ENCODE measurements at places on chromosomes 5 and 9.

GRCh38 chr5:75034137-75034739, 18.1 kb downstream of the GCNT4 start:
- DNase-seq, result no peak

GRCh38 chr5:110354915-110355644, 371.4 kb downstream of the TMEM232 start:
- no peak for DNase-seq

- DNase-seq, result no peak
Measured at GRCh38 chr5:96037128-96037527, 75.5 kb upstream of the ELL2 start.

GRCh38 chr5:124492444-124493224, 253.8 kb downstream of the ZNF608 start:
- no peak for DNase-seq

- no peak for DNase-seq
Measured at GRCh38 chr9:86575825-86576525, 221.8 kb upstream of the TUT7 start.

- DNase-seq, result no peak
Measured at GRCh38 chr5:14016549-14016948, 72.1 kb upstream of the DNAH5 start.

GRCh38 chr5:135480511-135480910, 28.4 kb upstream of the TIFAB start:
- no peak for DNase-seq

- no peak for DNase-seq
Measured at GRCh38 chr9:121576281-121577075, 75.0 kb upstream of the DAB2IP start.

DNA sequence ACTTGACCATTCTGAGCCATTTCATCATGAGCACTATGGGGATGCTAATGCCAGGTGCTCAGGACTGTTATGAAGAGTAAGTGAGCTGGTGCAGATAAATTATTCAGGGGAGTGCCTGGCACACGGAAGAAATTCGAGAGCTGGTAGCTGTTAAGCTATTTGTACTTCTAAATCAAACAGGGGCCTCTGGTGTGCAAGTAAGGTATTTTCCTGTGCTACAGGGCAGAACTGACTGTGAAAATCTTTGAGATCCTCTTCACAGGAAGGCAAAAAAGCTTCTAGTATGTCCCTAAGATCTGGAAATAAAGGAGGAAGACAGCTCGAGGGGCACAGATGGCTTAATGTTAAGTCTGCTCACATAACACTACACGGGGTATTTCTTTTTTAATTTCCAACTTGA, 106.3 kb upstream of the SPOCK1 start:
- no peak for DNase-seq

DNA sequence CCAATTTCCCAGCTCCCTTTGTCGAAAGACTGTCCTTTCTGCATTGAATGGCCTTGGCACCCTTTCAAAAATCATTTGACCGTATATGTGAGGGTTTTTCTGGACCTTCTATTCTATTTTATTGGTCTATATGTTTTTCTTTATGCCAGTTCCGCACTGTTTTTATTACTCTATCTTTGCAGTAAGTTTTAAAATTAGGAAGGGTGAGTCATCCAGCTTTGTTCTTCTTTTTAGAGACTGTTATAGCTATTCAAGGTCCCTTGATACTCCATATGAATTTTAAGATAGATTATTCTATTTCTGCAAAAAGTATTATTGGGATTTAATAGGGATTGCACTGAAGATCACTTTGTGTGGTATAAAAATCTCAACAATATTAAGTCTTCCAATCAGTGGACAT, 44.2 kb upstream of the STARD4 start:
- DNase-seq, result no peak

GRCh38 chr9:130225586-130225985, 40.0 kb upstream of the HMCN2 start:
- DNase-seq, result no peak

DNA sequence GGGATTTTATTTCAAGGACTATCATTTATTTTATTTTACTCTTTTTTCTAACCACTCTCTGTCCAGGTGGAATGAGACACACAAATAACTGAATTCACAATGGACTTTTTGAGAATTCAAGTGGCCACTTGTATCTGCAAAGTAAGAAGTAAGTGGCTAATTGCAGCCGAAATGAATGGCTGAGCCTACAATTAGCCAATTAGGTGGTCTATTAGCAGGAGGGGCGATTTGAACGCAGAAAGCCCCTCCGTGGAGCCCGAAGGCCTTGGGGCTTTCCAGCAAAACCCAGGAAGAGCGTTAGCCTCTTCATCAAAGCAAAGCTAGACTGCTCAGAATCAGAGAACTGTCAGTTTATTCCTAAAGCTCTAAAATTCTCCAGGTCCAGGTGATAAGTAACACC, 176.9 kb downstream of the EBF1 start:
- no peak for DNase-seq

DNA sequence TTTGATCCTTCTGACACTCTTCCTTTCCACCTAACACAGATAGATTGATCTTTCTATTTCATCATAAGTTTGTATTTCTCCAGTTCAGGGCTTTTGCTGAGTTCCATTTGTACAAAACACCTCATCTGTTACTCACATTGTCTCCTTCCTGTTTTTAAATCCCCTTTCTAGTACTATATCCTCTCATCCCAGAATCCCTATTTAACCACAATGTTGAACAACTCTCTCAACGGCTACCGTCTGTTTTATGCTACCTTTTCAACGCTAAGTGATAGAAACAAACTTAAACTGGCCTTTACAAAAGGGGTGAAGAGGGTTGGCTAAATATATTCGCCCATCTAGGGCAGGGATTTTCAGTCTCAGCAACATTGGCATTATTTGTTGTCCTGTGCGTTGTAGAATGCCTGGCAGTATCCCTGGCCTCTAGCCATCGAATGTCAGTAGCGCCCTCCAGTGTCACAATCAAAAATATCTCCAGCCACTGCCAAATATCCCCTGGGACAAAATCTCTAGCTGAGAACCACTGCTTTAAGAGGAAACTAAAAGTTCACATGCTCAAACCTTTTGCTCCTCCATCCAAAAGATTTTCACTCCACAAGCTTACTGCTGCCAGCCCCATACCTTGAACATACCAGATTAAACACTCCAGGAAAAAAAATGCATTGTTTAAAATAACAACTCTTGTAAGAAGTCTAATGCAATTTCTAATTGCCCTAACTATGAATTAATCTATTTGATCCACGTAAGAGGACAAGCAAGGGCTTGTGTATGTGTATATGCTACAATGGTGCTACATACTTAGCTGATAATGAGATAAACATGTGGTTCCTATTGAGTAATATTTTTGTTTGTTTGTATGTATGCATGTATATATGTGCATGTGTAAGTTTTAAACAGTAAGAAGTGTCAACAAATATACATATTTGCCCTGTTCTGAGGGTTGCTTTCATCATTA, 344.0 kb downstream of the PTPRD start:
- DNase-seq, result no peak

GRCh38 chr9:27386571-27387091, 89.7 kb upstream of the EQTN start:
- DNase-seq, result no peak

DNA sequence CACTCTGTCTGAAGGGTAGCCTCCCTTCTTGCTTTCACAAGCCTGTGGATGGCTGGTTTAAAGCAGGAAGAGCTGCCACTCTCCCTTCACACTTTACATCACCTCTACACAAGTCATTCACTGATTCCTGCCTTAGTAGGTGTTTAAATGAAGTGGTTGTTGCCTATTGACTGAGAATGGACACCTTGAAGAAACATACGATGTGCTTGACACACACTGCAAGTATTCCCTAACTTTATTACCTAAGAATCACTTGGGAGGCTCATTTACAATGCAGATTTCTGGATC, 230.5 kb downstream of the PIK3R1 start:
- no peak for DNase-seq

DNA sequence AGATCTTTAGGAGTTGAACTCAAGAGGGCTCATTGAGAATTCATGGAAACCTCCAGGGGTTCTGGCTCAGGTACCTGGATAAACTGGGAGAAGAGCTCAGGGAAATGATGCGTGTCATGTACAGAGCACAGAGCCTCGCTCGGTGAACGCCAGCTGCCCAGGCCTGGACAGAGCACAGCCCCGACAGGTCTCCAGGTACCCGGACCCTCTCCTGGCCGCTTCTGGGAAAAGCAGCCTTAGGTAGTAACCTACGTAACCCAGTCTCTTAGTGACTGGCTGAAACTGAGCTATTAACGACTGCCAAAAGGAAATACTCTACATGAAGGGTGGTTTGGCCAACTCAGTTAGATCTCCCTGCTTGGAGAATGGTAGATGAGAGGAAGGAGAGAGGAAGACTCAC, 157.4 kb downstream of the TTLL11 start:
- DNase-seq, result no peak

GRCh38 chr5:80082731-80083100, 47.6 kb downstream of the THBS4 start:
- no peak for DNase-seq

- no peak for DNase-seq
Measured at GRCh38 chr5:53378190-53378589, 102.2 kb upstream of the FST start.

GRCh38 chr9:97853844-97854695, 1.0 kb downstream of the FOXE1 start:
- peak; percentile 50 for DNase-seq

DNA sequence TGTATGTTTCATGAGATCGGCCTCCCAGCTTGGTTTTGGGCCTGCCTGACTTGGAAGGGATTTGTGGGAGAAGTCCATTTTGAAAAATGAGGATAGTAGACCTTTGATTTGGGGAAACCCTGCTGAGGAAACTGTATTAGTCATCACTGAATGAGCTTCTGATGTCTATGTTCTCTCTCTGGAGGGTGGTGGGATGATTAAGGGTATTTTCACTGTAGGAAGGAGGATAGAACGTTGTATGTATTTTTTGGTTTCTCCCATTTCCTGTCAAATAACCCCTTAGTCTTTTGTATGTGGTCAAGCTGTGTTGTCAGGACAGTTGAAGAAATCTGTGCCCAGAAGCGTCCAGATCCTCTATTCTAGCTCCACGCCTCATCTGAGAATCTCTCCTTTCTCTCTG, 151.9 kb downstream of the INSYN2B start:
- DNase-seq, result no peak

- no peak for DNase-seq
Measured at GRCh38 chr9:120043448-120043847, 536.5 kb downstream of the CDK5RAP2 start.

DNA sequence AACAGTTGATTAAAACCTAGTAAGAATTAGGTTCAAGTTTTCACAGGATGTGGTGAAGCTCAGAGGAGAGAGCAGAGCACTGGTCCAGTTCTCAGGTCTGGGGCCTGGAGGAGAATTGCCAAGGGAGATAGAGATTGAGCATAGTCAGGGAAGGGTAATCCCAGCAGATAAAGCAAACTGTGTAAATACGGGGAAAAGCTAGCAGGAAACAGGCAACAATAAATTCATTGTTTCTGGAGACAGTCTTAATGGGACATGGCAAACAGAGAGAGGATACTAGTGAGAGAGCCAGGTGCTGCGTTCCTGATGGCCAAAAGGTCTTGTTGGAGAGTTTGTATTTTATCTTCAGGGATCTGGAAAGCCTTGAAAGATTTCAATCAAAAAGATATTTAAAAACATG, 333.0 kb downstream of the PDE4D start:
- no peak for DNase-seq

DNA sequence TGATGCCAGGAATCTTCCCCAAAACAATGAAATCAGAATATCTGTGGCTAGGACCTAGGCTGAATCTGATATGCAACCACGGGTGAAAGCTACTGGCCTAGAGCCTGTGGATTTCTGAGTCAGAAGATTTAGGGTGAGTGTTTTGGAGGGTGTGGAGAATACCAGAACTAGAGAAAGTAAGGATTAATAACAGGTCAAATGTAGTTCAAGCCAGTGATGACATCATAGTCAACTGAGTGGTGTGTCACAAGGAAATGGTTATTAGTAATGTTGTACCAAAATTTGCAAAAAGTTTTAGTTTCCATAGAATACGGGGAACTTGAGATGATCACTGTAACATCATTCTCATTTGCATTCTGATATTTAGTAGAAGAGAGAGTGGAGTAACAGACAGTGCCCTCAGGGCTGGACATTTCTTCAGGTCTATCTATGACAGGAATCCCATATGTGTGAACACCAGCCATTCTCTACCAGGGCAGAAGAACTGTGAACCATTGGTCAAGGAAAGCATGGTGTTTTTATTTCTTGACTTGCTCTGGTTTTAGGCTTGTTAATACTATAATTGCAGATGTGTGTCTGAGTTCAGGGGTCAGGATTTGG, 3.7 kb downstream of the GALNT12 start:
- no peak for DNase-seq

GRCh38 chr5:172412724-172413286, 41.5 kb downstream of the SH3PXD2B start:
- DNase-seq, result no peak

DNA sequence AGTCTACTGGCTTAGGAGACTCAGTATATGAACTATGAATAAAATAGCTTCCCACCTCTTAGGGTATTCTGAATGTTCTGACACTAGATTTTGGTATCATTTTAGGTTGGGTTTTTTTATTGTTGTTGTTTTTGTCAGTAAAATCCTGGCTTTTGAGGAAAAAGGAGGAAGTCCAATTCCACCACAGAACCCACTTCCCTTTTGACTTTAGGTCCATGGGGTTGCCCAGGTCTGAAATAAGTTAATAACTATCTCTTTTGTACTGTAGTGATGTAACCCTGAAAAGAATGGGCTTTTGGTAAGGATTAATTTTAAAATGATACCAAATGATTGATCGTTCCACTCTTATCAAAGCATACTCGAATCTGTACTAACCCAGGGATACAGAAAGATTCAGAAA, 29.1 kb upstream of the IL12B start:
- DNase-seq, result no peak

GRCh38 chr5:77419644-77420582, 72.2 kb downstream of the WDR41 start:
- DNase-seq, result no peak

- DNase-seq, result no peak
Measured at GRCh38 chr9:122883125-122883524, 22.0 kb downstream of the RC3H2 start.

DNA sequence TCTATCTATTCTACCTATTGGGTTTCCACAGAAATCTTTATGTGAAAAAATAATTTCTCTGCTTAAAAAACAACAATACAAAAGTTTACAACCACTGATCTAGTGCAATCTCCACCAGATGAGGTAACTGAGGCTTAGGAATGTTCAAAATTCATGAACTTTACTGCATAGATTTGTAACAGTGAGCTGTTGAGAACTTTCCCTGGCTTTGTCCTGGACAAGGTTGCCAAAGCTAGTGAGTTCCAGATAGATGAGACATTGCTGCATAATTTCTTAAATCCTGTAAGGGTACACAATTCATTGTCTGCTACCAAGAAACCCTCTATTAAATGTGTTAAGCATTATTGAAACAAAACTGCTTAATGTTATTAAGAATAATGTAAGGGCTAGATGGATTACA, 102.7 kb downstream of the OSMR start:
- no peak for DNase-seq

GRCh38 chr5:170388818-170389549, at the start of gene KCNMB1:
Gene KCNMB1 (minus strand): TSS chr5:170389367. CDS start chr5:170385447, 3,920 bp downstream.
- no peak for DNase-seq

- DNase-seq, result no peak
Measured at GRCh38 chr9:7146582-7146981, 388.8 kb downstream of the KDM4C start.

- no peak for DNase-seq
Measured at GRCh38 chr9:7121055-7121454, 363.3 kb downstream of the KDM4C start.

GRCh38 chr5:31382051-31382878, 149.6 kb downstream of the DROSHA start:
- DNase-seq, result no peak

GRCh38 chr5:123414974-123415373, 8.2 kb downstream of the CEP120 start:
- no peak for DNase-seq

GRCh38 chr9:115126404-115126803, 8.4 kb upstream of the TNC start:
- DNase-seq, result no peak
